HCT116 (cell line): ENCODE measurements at places on chromosomes 2 and 18. TPM values are rescaled to one million over a fixed set of nuclear protein-coding genes. Genes with fewer than 3 reads are reported as not detected.

GRCh38 chr2:134453973-134454372 is 200.1 kb downstream of the MGAT5 start:
- no peaks in the 10 kb centered on the region for H3K36me3 ChIP-seq
- H3K27me3 ChIP-seq, result no peaks in the 10 kb centered on the region
- H3K4me3 ChIP-seq, result no peak overlapping the region
- no peak overlapping the region for H3K27ac ChIP-seq
- H3K4me1 ChIP-seq, result no peaks in the 10 kb centered on the region

DNAJC5G gene
- 2.5 TPM for total RNA-seq

PID1 gene
- total RNA-seq, result 0.15 TPM

DNA sequence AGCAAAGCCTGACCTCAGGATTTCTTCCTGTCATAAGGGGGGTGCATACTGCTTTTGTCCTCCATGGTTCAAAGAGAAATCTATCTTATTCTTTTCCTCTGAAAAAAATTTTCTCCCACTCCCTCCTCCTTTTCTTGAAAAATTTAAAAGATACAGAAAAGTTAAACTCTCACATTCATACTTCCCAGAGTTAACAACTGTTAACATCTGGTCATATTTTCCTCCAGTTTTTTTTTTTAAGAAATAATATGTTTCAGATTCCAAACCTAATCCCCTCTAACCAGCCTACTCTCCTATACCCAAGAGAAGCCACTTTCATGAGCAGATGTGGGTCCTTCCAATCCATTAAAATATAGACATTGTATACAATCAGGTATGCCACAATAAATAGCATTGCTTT is 378.9 kb upstream of the HNRNPA3 start:
- H3K27ac ChIP-seq, result no peak overlapping the region
- no peaks in the 10 kb centered on the region for H3K4me1 ChIP-seq
- H3K4me3 ChIP-seq, result no peak overlapping the region

DNA sequence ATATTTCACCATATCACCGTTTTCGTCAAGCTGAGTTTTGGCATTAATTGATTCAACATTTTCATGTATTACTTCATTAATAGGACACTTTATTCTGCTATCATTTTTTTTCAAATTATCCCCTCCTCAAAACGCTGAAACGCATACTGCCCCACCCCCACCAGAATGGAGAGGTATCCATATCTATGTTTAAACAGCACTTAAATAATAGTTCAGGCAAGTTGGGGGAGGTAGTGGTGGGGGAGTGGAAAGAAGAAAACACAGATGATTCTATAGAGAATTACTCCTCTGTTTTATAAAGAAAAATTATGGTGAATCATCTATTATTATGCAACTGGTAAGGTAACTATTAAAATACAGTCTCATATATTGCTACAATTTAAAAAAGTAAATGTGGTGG is 314.4 kb upstream of the ZEB2 start:
- peaks cover 21% of the 10 kb centered on the region for H3K4me1 ChIP-seq
- H3K27ac ChIP-seq, result no peak overlapping the region
- no peaks in the 10 kb centered on the region for H3K36me3 ChIP-seq
- H3K4me3 ChIP-seq, result no peak overlapping the region

GRCh38 chr2:145146691-145147090 is 626.8 kb upstream of the ZEB2 start:
- DNase-seq, result no peak
- H3K4me3 ChIP-seq, result no peak overlapping the region
- no peaks in the 10 kb centered on the region for H3K27me3 ChIP-seq
- H3K4me1 ChIP-seq, result no peaks in the 10 kb centered on the region

DNA sequence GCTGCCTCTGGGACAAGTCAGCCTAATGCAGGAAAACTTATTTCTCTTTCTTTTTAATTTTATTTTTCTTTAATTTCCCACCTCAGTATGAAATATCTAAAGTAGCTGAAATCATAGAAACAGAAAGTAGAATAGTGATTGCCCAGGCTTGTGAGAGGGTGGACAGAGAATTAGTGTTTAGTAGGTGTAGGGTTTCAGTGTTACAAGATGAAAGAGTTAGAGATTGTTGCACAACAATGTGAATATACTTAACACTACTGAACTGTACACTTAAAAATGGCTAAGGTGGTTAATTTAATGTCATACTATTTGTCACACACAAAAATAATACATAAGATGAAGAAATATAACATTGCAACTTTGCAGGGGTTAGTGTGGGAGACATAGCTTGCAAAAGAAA is 80.8 kb downstream of the NAT8 start:
- no peak overlapping the region for H3K27ac ChIP-seq
- DNase-seq, result no peak
- no peaks in the 10 kb centered on the region for H3K27me3 ChIP-seq
